ENCODE measurements at places on chromosomes 13 and 19.

GRCh38 chr19:18647807-18648206 lies 11.0 kb downstream of the KLHL26 start:
- DNase-seq, result no peak

DNA sequence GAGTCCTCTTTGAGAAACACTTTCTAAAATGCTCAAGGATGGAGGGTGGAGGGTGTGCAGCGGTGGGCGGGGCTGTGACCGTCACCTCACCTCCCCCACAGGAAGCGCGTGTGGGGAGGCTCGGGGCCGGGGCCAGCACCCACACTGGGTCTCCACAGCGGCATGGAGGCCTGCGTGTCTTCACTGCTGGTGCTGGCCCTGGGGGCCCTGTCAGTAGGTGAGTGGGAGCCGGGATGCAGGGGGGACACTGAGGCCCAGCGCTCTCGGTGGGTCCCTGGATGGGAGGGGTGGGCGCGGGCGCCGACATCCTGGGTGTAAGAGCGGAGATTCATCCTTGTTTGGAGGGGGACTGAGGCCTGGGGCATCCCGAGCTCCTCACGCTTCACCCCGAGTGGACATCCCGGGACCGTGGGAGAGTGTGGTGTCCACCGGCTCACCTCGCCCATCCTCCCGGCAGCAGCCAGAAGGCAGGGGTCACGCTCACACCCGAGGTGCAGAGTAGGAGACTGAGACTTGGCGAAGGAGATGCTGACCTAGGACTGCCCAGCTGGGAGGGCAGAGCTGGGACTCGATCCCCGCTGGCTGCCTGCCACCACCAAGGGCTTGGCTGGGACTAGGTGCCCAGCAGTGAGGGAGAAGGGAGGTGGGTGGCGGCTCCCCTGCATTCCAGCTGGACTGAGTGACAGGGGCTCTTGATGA lies at the start of gene GZMM:
Gene GZMM, plus strand, starts transcription at position 144 of the 699 bp plus-strand sequence. Its CDS starts 19 bp downstream, at position 163.
- peak; percentile 88 for DNase-seq

DNA sequence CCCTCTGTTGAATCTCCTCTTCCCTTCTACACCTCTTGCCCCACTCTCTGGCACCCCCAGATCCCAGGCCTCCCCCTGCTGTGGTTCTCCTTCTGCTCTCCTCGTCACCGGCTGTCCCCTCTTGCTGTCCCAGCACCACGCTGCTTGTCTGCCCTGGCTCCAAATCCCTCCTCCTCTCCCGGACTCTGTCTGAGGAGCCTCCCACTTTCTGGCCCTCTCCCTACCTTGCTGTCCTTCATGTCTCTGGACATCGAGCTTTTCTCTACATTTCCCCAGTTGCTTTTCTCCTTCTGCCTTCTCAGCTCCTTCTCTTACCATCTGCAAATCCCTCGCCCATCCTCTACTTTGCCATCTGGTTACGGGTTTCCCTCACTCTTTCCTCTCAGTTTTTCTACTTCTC lies 1.2 kb downstream of the ZNF347 start:
- DNase-seq, result no peak

GRCh38 chr13:30845297-30846214 lies 60.5 kb upstream of the MEDAG start:
- no peak for DNase-seq

DNA sequence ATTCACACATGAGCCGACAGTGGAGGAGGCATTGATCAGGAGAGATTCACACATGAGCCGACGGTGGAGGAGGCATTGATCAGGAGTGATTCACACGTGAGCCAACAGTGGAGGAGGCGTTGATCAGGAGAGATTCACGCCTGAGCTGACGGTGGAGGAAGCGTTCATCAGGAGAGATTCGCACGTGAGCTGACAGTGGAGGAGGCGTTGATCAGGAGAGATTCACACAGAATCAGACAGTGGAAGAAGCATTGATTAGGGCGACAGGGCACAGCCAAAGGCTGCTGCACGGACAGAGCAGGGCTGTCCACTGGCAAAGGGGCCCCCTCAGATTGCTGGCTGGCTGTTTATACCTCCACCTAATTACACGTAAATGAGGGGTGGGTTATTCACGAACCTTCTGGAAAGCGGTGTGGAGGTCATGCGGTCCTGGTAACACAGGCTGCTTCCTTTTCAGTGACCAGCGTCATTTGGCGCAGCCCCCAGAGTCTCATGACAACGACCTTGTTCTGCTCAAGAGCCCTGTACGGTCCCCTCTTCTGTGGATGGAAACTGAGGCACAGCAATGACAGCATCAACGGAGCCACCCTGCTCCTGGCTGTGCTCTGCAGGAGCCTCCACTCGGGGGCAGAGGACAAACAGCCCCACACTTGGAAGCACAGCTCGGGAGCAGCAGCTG lies 50.6 kb upstream of the GAS6 start:
- peak; percentile 37 for DNase-seq

Data from activated CD8-positive, alpha-beta memory T cell treated with anti-CD3 and anti-CD28 coated beads for 24 hours (primary cell).